SJSA1 (cell line): ENCODE measurements at places on chromosomes 5 and 9. TPM values are rescaled to one million over a fixed set of nuclear protein-coding genes. Genes with fewer than 3 reads are reported as not detected.

GRCh38 chr5:135835766-135836165 is 1.3 kb downstream of the SLC25A48 start:
- H3K27ac ChIP-seq: no peak overlapping the region
- no peak overlapping the region for H3K4me3 ChIP-seq
- peaks cover 43% of the 10 kb centered on the region for H3K27me3 ChIP-seq
- H3K36me3 ChIP-seq: no peaks in the 10 kb centered on the region

DNA sequence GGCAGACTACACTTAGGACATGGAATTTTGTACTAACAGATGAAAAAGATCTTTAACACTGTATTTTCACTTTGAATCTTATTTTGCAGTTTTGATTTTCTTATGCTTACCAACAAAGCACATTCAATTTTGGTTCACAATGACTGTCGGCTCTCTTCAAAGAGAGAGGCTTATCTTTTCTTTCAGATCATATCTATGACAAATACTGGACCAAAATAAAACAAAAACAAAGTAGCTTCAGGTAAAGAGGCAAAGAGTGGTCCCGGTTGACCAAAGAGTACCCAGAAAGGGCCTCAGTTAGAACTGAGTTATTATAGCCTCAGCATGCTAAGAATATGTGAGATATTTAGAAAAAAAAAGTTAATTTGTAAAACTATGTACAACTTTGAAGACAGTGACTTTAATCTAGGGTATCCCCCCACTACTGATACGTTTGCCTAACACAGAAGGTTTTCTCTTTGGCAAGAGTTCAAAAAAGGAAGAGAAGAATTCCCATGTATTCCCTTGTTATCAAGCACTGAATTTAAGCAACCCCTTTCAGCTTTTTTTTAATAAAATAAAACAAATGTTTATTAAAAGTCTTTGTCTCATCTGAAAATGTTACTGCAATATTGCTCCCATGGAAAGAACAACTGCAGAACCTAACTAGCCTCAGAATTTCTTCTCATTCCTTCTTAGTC is 50.5 kb downstream of the NR6A1 start:
- no peaks in the 10 kb centered on the region for H3K27me3 ChIP-seq
- peak overlapping the region; percentile 31 for H3K27ac ChIP-seq
- H3K4me1 ChIP-seq: peaks cover 24% of the 10 kb centered on the region
- no peaks in the 10 kb centered on the region for H3K36me3 ChIP-seq
- no peak for DNase-seq

- no peak overlapping the region for H3K4me3 ChIP-seq
- no peak overlapping the region for H3K27ac ChIP-seq
- no peaks in the 10 kb centered on the region for H3K36me3 ChIP-seq
- H3K4me1 ChIP-seq: no peaks in the 10 kb centered on the region
These were observed 364.7 kb downstream of the CDH12 start for GRCh38 chr5:22488427-22488826.

DNA sequence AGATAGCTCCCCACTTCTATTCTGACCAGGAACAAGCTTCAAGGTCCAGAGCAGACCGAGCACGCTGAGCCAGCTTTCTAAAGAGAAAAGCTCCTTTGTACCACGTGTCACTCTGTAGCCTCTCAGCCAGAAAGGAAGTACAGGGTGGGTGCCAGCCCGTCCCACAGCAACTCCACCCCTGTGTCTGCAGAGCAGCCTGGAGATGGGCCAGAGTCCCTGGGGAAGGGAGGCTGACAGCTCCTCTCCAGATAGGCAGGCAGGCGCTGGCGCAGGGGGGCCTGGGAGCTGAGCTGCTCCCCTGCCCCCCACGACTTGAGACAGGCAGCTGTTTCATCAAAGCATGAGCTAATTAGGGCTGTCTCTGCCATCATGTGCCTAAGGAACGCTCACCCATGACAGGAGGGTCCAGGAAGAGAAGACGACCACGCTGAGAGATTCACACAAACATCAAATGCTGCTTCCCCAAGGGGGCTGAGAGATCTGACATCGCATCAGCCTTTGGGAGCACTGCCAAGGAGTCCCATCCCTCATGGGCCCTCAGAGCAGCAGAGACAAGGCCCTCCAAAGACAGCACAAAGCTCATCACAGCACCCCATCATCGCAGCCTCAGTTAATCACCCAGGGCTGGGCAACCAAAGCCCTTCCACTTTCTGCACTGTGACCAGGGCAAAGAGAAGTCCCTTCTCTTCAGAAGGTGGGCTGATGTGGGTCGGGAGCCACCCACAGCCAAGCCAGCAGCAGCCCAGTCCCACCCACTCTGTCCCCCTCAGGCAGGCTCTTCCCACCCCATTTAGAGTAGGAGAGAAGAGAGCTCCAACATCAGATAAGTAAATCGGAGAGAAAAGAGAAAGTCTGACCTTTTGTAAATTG is 78.5 kb upstream of the LRRTM2 start:
- H3K27ac ChIP-seq: no peak overlapping the region
- DNase-seq: no peak
- peaks cover 5% of the 10 kb centered on the region for H3K4me1 ChIP-seq
- H3K36me3 ChIP-seq: no peaks in the 10 kb centered on the region
- no peaks in the 10 kb centered on the region for H3K27me3 ChIP-seq

DNA sequence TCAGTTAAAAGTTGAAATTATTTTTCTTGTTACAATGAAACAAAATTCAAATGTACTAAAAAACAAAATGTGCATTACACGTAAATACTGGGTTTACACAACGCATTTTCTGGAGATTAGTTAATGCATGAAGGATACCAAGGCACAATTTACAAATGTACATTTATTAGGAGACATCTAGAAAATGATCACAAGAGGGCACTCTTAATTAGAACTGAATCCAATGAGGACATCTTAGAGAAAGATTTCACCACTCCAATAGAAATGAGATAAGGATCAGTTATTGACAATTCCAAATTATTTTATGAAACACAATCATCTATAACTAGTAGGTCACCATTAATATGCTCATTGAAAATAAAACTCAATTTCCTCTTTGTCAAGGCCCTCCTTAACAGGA is 36.6 kb upstream of the CDH12 start:
- H3K36me3 ChIP-seq: no peaks in the 10 kb centered on the region
- H3K4me1 ChIP-seq: no peaks in the 10 kb centered on the region
- no peaks in the 10 kb centered on the region for H3K27me3 ChIP-seq
- DNase-seq: no peak

Gene TMEM174
- total RNA-seq: not detected in 2 replicates

Gene RELL2
- total RNA-seq: 5.8 and 10.1 TPM in 2 replicates
